Vagina (tissue), 2 donors: ENCODE measurements at places on chromosomes 5 and 9.
A peak's percentile ranks its signal among the peaks of the same experiment; 100 is the strongest.

GRCh38 chr5:138303372-138303771 is 28.2 kb downstream of the CDC25C start:
- DNase-seq, result no peak

DNA sequence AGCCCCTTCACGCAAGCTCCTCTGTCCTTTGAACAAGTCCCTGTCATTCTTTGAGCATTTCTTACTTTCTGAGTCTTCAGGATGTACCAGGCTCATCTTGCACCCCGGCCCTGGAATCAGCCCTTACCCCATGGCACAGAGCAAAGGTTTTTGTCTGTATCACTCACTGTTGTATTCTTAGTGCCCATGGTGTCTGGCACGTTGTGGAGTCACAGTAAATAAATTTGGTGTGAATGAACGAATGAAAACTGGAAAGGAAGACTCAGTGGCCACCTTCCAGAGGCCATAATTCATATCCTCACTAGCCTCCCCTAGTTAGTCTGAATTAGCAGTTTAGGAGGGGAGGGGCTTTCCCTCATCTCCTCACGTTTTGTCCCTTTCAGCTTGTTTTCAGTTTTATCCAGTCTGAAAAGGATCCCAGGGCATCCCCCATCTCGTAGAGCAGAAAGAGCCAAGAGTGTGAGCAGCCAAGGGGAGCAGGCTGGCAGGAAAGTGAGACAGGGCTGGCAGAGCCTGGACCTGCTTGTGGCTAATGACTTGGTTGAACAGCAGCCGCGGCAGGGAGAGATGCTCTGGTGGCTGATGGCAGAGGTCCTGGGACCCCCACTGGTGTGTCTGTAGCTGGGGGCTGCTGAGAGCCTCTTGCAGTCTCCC is 42.7 kb downstream of the ZNF618 start:
- no peak for DNase-seq

DNA sequence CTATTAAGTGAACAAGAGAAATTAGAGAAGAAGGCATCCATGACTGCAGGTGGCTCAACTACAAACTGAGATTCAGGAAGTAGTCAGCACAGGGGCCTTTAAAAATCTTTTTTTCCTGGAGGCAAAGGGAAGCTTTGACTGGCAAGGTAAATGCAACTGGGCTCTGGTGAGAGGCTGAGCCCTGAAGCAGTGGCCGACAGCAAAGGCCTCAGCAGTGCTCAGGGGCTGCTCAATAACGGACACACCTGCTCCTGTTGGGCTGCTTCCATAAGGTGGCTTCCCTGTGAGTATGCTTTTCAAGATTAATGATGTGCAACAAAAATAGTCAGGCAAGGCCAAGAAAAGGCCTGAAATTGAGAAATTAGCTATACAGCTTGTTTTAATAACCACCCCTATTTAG is 134.2 kb upstream of the RGMB start:
- DNase-seq, result no peak

GRCh38 chr5:125424402-125425141 is 678.1 kb upstream of the ZNF608 start:
- no peak for DNase-seq

DNA sequence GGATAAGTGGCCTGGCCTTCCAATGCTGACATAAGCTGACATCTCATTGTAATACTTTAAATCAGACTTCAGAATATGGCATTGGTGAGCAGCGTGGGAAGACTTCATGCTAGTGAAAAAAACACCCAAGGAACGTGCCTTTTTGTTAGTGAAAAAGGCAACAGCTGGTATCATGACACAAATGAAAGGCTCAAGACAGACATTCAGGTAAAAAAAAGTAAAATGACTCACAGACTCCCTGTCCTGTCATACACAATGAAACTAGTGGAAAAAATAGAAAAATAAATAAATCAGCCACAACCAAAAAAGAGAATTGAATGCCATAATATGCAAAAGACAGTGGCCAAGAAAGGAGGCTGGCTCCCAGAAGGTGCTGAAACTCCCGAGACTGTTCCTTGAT is 24.4 kb upstream of the PPP1R2B start:
- DNase-seq, result no peak

- no peak for DNase-seq
Measured at GRCh38 chr9:112970939-112971338, 41.1 kb downstream of the ZNF883 start.

- no peak for DNase-seq
Measured at GRCh38 chr5:178637356-178638074, 10.7 kb upstream of the CLK4 start.

- DNase-seq, result no peak
Measured at GRCh38 chr5:151617841-151618710, 26.9 kb upstream of the FAT2 start.

- DNase-seq, result no peak
Measured at GRCh38 chr5:92364986-92365550, 982.0 kb upstream of the ARRDC3 start.

DNA sequence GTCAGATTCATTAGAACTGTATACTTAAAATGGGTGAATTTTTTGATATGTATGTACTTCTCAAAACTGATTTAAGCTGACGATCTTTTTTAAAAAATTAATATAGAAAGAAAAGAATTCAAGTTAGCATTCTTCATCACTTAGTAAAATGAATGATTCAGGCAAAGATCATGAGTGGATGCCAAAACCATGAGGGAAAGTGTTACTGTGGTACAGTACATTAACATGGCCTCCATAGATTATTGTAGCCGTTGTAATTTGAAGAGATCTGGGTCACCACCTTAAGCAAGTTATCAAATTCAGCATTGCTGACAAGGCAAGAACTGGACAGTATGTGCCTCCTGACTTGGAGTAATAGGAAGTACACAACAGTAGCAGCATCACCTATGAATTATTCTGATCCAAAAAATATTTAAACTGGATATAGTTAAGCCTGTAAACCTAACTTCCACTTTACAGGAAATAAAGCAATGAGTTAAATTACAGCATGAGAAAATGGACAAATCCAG is 29.7 kb downstream of the C9orf85 start:
- no peak for DNase-seq

GRCh38 chr5:10565785-10566542 is 2.1 kb downstream of the ANKRD33B start:
- peak; percentile 85 for DNase-seq

DNA sequence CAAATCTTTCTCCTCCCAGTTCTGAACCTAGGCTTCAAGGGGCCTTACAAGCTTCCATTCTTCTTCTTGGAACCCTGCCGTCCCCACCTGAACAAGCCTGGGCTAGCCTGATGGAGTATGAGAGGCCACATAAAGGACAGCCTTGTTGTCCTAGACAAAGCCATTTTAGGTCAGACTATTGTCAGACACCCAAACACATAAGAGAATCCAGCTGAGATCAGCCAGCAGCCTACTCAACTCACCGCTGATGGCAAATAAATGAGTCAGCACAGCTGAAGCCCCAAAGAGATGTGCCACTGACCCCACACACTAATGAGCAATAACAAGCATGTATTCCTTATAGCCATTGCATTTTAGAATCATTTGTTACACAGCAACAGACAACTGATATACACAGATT is 33.8 kb downstream of the SVEP1 start:
- DNase-seq, result no peak
